ENCODE measurements at places on chromosomes 4 and X. TPM values are rescaled to one million over a fixed set of nuclear protein-coding genes. Genes with fewer than 3 reads are reported as not detected.

Gene CXCL6
- total RNA-seq, result not detected

Gene SLC26A1
- 22.9 TPM for total RNA-seq

Gene PLXNB3
- total RNA-seq, result 1.2 TPM

Gene CENPVL1
- total RNA-seq, result not detected

Gene AMTN
- total RNA-seq, result 0.15 TPM

Gene NKAP
- total RNA-seq, result 9.0 TPM

Gene RBMXL3
- total RNA-seq, result not detected

Gene SPANXD
- not detected for total RNA-seq

Gene TIMP1
- 8.2 TPM for total RNA-seq

Gene FRMPD4
- not detected for total RNA-seq

Gene S100G
- not detected for total RNA-seq

Gene BEX1
- total RNA-seq, result 85.8 TPM

Gene MSANTD1
- total RNA-seq, result 0.22 TPM

Gene PGK1
- 530 TPM for total RNA-seq

Gene ERVMER34-1
- total RNA-seq, result 0.24 TPM

Gene VEGFC
- not detected for total RNA-seq

Gene UGT2A1
- total RNA-seq, result not detected

Gene SFRP2
- not detected for total RNA-seq

Gene XAGE2
- not detected for total RNA-seq
